ENCODE measurements at places on chromosomes 11 and 22.

- DNase-seq = no peak
Measured at GRCh38 chr22:35622191-35622913, 5.2 kb upstream of the MB start.

DNA sequence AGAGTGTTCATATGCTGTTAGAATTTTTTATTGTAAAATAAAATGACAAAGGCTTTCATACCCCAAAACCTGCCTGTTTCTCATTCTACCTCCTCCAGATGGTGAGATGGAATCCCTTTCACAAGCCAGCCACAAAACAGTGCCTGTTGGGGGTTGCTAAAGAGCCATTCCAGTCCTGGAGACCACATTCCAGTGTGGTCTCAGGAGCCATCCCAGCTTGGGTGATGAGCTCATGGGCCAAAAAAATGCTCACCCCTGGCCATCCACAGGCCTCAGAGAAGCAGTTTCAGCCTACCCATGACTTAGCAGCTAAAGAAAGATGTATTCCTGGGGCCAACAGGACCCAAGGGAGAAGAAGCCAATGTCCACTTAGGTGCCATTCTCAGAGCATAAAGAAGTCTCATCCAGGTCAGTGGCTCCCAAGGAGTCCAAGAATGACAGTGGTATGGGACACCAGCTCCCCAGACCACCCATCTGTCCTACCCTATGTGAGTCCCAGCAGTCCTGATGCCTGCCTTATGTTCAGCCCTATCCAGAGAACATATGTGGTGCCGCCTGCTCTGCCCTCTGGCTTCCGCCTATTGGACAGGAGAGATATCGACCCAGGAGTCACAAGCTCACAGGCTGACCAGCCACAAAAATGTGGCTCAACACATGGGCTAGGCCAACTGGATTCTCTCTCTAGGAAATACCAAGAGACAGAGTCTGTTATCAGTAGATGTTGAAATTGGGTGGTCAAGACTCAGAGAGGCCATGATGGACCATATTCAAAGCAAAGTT lies 26.4 kb downstream of the C11orf91 start:
- DNase-seq = no peak

DNA sequence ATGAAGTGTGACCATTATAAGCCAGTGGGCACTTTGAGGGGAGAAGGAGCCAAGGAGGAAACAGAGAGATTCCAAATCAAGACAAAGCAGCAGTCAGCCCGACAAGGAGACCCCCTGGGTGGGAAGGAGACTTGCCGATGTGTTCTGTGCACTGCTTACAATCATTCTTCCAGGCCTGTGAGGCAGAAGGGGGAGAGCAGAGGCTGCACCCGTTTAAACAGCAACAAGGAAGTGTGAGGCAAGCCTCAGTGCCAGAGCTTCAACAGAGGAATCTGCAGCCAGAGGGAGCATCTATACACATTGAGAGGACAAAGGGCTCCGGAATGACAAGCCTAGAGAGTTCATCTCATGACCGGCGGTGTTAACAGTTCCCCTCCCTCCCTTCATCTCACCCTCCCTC lies 121.1 kb downstream of the NXPE2 start:
- DNase-seq = no peak

- DNase-seq = no peak
Measured at GRCh38 chr11:123060277-123061000, 1.5 kb downstream of the HSPA8 start.

- no peak for DNase-seq
Measured at GRCh38 chr22:36395915-36396314, 8.1 kb upstream of the MYH9 start.

DNA sequence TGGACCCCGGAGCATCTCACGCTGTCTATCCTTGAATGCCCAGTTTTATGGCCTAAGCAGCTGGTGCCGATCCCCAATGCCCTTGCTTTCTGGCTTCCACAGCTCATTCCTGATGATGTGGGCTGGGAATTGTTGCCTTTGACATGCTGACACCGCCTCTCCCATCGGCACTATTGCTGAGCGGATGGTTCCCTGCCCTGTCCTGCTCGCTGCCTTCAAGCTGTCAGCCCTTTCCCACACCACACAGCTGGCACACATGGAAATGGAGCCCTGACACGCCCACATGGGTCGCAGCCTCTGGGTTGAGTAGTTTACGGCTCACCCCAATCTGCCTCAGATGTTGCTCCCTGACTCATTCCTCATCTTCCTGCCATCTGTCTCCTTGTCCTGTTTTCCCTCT lies 110.2 kb upstream of the SESN3 start:
- DNase-seq = no peak

All from stimulated activated CD4-positive, alpha-beta T cell treated with anti-CD3 and anti-CD28 coated beads, Interleukin-4, amount 100 ng/mL, for 4 hours (primary cell).